ENCODE measurements at places on chromosomes 6 and 20.

DNA sequence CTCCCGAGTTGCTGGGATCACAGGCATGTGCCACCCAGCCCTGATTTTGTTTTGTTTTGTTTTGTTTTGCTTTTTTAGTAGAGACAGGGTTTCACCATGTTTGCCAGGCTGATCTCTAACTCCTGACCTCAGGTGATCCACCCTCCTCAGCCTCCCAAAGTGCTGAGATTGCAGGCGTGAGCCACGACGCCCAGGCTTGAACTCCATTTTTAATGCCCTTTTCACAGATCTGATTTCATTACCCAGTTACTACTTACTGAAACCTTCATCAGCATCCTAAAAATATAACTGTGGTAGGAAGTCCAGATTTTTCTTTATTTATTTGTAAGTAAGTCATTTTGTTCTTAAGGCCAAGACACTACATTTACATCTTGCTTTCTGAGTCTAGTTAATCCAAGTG, 64.0 kb downstream of the HDDC2 start:
- DNase-seq: no peak

- DNase-seq: no peak
These were observed 24.9 kb downstream of the ZNF334 start for GRCh38 chr20:46488451-46488850.

DNA sequence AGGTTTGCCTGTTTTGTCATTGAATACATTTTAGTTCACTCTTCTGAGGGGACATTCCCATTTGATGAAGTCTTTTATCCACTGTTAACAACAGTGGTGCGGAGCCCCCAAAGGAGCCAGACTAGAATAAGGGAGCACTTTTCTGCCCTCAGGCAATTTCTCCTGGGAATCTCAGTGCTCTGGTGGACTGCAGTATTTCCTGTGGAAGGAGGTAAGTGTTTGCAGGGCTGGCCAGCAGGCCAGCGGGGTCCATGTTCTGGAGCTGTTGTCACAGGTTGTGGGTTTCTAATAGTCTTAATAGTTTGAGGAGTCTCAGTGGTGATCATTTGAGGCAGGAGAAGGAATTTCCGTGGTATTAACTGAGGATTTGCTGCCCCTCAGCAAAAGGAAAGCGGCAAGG, 83.5 kb downstream of the ASXL1 start:
- DNase-seq: no peak

GRCh38 chr6:6057442-6058053, 50.8 kb upstream of the NRN1 start:
- peak; percentile 52 for DNase-seq

- DNase-seq: no peak
These were observed 59.6 kb upstream of the SPDEF start for GRCh38 chr6:34615574-34616226.

DNA sequence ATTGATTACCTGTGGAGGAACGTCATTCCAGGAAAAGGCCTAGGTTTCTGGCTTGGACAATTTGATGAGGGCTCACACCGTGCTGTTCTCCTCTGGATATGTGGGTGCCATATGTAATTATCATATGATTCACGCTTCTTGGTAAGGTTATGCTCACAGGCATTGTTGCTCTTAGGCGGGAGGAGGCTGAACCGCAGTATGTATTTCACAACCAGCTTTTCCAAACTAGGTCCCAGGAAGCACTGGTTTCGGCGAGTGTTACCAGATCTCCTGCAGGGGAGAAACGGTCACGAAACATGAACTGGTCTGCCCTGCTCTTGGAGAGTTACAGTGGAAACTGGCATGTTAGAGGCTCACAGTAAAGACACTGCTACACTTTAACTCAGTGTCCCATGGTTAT, 793 bp upstream of the FAM50B start:
- DNase-seq: peak; percentile 49

DNA sequence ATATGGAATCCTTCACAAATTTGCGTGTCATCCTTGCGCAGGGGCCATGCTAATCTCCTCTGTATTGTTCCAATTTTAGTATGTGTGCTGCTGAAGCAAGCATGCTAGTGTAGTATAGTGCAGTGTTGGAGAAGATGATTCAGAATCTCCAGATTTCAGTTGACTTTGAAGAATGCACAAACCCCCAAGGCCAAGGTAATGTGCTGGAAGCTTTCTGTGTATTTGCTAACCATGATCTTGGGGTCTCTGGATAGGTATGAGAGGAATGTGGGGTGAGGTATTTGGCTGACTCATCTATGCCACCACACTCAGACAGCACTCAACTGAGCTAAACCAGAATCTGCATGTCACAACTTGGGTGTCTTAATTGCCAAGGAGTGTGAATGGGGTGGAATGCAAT, 42.6 kb upstream of the DEK start:
- peak; percentile 79 for DNase-seq

DNA sequence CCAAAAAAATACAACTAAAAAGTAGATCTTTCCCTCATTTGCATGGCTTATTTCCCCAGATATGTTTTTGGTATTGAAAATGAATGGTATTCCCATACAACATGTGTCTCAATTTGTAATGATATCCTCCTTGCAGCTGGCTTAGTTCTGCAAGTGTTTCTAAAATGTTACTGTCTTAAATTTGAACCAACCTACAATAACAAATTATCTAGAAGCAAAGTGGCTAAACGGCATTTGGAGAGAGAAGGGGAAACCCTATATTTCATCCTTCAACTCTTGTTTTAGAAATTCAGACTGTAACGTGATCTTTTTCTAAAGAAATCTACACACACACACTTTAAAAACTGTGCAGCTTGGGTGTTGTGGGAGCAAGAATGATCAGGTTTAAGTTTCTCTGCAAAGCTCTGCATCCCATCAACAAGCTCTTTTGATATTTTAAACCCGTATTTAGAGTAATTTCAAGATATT, 153.0 kb downstream of the SOBP start:
- DNase-seq: no peak

GRCh38 chr6:148779142-148779562, 32.3 kb downstream of the UST start:
- peak; percentile 34 for DNase-seq

DNA sequence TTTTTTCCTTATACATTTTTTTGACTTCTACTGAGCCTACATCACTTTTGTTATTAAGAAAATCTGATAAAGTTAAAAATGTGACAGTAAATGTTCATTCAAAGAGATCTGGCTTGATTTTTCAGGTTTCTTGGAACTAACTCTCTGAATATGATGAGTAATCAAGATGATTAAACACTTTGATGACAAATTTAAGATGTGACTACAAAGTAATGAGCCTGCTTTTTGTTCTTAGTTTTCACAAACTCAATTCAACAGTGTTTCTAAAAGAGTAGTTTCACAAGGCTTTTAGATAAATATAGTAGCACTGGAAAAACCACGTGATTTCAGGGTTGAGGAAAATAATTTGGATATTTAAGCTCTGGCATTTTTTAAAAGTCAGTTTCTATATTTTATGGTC, 37.9 kb upstream of the HDDC2 start:
- DNase-seq: no peak

- DNase-seq: no peak
These were observed 94.1 kb upstream of the KCNG1 start for GRCh38 chr20:51116765-51117686.

- no peak for DNase-seq
These were observed 42.5 kb downstream of the PANK2 start for GRCh38 chr20:3931664-3932063.

- no peak for DNase-seq
These were observed 24.5 kb downstream of the HLA-F start for GRCh38 chr6:29747688-29748250.

- DNase-seq: no peak
These were observed 2.9 kb upstream of the HIVEP2 start for GRCh38 chr6:142947714-142948480.

DNA sequence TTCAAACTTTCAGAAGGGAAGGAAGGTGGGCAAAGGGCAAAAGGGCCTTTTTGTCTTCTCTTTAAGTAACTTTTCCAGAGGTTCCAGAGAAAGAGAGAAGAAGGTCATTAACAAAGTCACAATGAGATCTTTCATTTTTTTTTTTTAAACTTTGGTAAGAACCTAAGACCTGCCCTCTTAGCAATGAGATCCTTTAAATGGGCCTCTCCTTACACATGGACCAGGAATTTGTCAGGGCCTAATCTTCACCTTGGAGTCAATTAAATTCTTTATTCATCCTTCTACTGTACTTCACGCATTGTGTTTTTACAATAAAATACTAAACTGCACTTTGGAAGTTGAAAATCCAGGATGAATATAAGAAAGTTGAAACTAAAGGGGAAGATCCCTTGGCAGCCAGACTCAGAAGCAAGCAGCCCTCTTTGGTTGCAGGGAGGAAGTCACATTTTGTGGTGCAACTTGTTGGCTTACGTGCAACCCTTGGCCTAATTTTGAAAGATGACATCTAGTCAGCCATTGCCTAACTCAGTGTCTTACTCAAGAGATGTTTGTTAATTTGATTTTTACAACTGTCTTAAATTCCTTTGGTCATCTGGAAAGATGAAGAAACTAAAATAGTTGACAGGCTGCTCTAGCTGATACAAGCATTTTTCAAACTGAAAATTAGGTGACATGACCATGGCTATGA, 11.9 kb upstream of the TMEM170B start:
- peak; percentile 69 for DNase-seq

GRCh38 chr6:76694795-76695194, 622.3 kb upstream of the IMPG1 start:
- DNase-seq: no peak

- DNase-seq: no peak
These were observed 49.2 kb downstream of the FAM217A start for GRCh38 chr6:4029687-4030086.
